NCI-H1694 (cell line): ENCODE measurements at places on chromosomes 7 and 10.

DNA sequence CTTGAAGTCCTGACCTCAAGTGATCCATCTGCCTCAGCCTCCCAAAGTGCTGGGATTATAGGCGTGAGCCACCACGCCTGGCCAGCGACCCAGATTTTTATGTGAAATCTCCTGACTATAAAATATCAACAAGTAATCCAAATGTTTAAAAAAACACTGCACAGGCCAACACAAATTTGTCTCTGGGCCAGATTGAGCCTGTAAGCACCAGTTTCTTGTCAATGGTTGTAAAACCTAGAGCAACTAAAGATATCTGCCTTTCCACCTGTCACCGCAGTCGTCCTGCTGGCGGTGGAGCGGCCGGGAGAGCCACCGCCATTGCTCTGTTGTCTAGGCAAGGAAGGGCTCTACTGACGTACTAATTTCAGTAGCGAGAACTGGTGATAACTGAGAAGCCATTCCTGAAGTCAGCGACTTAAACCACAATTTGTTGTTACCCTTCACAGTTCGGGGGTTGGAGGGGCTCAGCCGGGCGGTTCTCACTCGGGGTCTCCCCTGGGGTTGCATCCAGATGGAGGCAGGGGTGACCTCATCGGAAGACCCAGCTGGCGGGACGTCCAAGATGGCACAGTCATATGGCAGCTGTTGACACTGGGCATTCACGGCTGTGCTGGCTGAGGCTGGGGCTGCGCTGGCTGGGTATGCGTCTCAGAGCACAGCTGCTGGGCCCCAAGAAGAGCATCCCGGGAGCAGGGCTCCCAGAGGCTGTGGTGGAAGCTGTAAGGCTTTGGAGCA lies 55.2 kb upstream of the PDGFA start:
- peak; percentile 80 for DNase-seq

DNA sequence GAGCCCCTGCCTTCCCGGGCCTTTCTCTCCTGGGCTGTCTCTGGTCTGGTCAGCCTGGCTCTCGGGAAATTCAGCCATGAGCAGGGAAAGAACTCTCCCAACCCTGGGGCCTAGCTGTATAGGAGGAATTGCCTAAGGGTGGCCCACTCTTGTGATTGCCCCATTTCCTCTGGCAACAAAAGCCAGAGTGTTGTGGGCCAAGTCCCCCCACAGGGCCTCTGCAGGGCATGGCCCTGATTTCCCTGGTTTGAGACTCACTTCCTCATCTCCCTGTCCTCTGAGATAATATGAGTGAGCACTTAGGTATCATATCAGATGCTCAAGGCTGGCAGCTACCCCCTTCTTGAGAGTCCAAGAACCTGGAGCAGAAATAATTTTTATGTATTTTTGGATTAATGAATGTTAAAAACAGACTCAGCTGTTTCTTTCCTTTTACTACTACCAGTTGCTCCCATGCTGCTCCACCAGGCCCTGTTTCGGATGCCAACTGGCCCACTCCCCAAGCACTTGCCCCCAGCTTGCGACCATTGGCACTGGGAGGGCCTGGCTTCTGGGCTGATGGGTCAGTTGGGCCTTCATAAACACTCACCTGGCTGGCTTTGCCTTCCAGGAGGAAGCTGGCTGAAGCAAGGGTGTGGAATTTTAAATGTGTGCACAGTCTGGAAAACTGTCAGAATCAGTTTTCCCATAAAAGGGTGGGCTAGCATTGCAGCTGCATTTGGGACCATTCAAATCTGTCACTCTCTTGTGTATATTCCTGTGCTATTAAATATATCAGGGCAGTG lies 11.4 kb downstream of the IRF5 start:
- no peak for DNase-seq

DNA sequence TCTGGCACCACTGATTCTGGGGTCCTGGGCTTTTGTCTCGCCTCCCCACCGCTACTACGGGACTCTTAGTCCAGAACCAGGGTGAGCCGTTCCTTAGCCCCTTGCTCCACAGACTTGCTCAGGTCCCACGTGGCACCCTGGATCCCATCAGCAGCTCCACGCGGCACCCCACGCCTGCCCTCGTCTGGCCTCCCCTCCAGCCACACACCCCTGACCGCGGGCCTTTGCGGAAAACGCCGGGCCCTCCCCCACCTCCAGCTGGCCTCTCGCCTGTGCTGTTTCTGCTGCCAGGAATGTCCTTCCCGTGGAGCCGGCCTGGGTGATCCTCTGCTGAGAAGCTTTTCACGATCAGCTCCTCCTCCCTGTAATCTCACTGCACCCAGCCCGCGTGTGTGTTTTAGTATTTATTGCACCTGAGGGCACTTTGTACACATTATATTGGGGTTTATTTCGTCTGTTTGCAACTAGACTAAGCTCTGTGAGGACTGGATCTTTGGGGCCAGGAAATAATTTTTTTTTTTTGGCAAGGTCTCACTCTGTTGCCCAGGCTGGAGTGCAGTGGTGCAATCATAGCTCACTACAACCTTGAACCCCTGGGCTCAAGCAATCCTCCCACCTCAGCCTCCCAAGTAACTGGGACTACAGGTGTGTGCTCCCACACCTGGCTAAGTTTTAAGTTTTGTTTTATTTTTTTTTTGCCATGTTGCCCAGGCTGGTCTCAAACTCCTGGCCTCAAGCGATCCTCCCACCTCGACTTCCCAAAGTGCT lies 10.5 kb upstream of the TTYH3 start:
- DNase-seq, result no peak

GRCh38 chr7:22002726-22003125 lies 57.0 kb upstream of the CDCA7L start:
- no peak for DNase-seq

GRCh38 chr7:130433301-130433700 lies 7.5 kb downstream of the CEP41 start:
- DNase-seq, result no peak

GRCh38 chr7:148436571-148436970 lies 154.0 kb upstream of the C7orf33 start:
- no peak for DNase-seq

DNA sequence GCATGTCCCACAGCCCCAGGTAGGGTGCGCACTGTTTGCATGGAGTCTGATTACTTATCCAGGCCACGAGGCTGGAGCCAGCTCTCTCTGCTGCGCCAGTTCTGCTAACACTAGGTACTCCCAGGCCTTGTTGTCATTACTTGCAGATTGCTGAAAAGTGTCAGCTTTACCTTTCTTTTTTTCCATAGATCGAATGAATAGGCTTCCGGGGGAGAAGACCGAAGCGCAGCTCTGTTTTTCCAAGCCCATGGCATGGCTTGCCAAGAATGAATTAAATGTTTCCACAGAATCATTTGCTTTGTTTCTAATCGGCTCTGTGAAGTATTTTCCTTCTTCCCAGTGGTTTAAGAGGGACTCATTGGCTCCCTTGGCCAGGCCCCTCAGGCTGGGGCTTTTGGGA lies 285.8 kb downstream of the BMPER start:
- DNase-seq, result no peak

GRCh38 chr10:116787893-116788665 lies 45.7 kb upstream of the HSPA12A start:
- DNase-seq, result peak; percentile 14

- no peak for DNase-seq
Measured at GRCh38 chr7:104933022-104933421, 81.0 kb upstream of the KMT2E start.

DNA sequence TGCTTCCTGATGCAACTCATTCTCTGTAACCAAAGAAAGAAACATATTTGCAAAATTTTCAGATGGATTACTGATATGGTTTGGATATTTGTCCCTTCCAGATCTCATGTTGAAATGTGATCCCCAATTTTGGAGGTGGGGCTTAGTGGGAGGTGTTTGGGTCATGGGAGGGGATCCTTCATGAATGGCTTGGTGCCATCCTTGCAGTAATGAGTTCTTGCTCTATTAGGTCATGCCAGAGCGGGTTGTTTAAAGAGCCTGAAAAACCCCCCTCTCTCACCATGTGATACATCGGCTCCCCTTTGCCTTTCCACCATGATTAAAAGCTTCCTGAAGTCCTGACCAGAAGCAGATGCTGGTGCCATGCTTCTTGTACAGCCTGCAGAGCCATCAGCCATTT lies 43.8 kb upstream of the PRKG1 start:
- DNase-seq, result no peak

GRCh38 chr7:95469848-95470247 lies 15.9 kb upstream of the ASB4 start:
- no peak for DNase-seq

GRCh38 chr10:124171561-124171960 lies 78.2 kb upstream of the CHST15 start:
- DNase-seq, result no peak

DNA sequence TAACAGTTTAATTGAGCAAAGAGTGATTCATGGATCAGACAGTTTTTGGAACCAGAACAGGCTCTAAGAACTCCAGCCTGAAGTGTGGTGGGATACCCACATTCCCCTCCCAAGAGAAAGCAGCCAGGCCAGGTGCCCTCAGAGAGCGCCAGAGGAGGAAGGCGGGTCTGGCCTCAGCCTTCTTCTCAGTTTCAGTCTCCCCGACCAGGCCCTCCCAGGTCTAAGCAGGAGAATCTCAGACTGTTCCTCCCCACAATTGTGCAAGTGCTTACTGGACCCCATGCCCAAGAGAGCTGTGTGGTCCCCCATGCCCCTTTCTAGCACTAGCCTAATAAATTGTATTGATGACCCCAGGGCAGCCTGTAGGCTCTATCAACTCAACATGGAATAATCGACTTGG lies 25.6 kb downstream of the PPIF start:
- DNase-seq, result no peak

DNA sequence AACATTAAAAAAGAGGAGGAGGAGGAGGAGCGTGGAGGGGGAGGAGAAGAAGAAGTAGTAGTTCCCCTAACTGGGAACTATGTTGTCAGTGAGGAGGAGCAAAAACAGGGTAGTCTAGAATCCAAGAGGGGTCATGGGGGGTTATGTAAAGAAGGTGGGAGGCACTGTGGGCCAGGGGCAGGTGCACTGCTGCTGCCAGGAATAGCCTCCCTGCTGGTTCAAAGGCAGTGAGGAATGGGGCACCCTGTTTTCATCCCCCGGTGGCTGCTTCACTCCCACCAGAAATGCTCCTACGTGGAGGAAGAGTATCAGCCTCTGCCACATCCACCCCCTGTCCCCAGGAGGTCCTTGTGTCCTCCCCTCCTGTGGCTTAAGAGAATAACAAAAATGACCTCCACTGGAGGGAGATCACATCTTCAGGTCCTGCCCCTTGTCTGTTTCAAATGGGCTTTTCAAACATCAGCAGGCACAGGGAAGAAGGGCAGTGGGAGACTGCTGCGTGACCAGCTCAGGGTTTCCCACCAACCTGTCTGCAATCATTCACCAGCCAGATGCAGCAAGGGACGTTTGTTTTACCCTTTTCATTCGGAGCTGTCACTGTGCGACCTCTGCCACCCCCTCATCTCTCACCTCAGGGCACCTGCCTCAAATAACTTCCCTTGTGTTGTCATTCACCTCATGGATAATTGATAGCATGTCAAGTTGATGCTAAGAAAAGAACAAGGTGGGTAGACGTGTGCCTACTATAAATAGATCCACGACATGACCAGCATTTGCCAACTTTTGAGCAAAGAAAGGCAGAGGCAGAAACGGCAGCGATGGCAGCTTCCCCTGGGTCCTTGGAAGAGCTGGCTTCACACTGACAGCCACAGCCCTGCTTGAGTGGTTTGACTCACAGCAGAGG lies 92.6 kb downstream of the DGKI start:
- no peak for DNase-seq

DNA sequence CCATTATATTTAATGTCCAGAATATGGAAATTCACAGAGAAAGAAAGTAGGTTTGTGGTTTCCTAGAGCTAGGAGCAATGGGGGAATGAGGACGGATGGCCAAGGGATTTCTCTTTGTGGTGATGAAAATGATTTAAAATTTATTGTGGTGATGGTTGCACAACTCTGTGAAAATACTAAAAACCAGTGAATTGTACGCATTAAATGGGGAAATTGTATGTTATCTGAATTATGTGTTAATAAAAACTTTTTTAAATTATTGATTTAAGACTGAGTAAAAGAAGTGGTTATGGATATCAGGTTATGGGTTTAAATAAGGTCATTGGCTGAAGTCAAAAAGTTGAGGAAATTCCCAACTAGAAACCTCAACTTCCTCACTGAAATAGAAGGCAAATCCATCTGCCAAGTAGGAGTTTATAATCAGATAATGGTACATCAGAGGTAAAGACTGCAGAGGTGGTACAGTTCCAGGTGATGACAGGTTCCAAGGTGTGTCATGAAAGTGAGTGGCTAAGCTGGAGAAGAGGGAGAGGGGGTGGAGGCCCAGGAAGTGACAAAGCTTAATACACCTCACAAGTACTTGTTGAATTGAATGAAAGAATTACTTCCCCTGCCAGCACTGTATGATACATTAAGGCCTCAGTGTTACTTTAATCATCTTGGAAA lies 68.9 kb upstream of the CCDC71L start:
- no peak for DNase-seq

- DNase-seq, result no peak
Measured at GRCh38 chr10:91976317-91977051, 52.9 kb downstream of the BTAF1 start.

- DNase-seq, result no peak
Measured at GRCh38 chr7:38383281-38383680, 109.8 kb upstream of the TARP start.

GRCh38 chr10:110725801-110726630 lies 81.9 kb downstream of the RBM20 start:
- peak; percentile 37 for DNase-seq

- DNase-seq, result no peak
Measured at GRCh38 chr10:9198611-9199010, 1144.1 kb downstream of the GATA3 start.

- DNase-seq, result no peak
Measured at GRCh38 chr7:24143547-24143946, 140.4 kb upstream of the NPY start.

- peak; percentile 72 for DNase-seq
Measured at GRCh38 chr10:97572214-97572989, at the start of gene ANKRD2. TSS of gene ANKRD2 (plus strand) at chr10:97572779. CDS start at chr10:97572789, 10 bp downstream.

DNA sequence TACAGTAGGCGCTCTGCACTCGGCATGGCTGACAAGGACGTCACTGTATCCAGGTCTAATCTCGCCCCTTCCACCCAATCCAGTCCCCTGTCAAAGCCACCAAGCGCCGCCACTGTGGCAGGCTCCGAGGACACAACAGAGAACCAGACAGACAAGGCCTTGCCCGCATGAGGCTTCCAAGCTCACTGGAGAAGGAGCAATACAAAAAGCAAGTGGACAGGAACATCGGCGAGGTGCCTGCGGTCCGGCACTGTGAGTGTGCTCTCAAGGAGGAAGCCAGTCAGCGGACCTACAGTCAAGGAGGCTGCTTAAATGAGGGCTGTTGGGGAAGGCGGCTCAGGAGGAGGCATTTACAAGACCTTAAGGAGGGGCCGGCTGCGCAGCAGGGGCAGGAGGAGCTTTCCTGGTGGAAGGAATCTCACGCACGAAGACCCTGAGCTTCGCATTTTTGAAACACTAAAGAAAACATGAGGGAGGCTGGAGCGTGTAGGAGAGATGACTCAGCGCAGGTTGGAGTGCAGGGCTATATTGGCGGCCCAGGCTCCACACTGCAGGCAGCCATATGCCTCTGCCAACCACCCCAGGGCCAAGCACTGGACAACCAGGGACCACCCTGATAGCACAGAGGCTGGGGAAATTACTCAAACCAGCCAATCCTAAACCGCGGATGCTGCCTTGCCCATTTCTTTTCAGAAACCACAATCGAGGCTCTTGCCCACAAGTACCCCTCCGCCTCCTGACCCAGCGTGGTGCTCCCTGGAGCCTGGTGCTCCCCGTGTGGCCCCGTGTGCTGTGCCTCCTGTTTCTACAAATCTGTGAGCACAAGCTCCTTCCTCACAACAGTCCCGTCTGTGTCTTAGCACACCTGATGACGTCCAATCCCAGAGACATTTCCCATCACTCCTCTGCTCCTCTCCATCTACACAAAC lies 28.9 kb downstream of the GNA12 start:
- DNase-seq, result no peak
